Progenitor cell of endocrine pancreas (in vitro differentiated cells): ENCODE measurements at places on chromosomes 5 and 9.

GRCh38 chr5:128074171-128074570 is 9.4 kb upstream of the SLC12A2 start:
- no peak overlapping the region for H3K4me3 ChIP-seq
- H3K36me3 ChIP-seq = no peaks in the 10 kb centered on the region
- DNase-seq = no peak
- H3K4me1 ChIP-seq = peaks cover 2% of the 10 kb centered on the region
- H3K27ac ChIP-seq = no peak overlapping the region

DNA sequence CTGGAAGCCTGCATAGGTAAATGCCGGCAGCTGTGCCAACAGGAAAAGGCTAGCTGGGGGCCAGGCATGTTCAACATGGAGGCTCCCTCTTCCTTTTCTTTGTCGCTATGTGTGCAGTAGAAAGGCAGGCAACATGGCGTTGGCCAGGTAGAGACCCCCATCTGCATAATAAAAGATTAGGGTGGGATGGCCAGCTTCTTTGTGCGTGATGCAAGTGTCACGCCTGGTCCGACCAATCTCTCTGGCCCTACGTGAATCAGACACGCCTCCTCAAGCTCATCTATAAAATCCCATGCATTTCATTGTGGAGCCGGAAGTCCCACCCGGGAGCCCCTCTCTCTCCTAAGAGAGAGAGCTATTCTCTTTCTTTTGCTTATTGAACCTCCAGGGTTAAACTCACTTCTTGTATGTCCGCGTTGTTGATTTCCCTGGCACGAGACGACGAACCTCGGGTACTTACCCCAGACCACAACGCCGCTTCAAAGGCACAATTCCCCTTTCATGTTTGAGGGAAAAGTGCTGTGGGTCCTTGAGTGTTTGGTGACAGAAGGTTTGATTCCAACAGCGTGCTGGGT is 25.0 kb upstream of the C5orf47 start:
- H3K27ac ChIP-seq = peak overlapping the region; percentile 74
- H3K4me3 ChIP-seq = peak overlapping the region; percentile 56

GRCh38 chr5:154176181-154176580 is 14.4 kb upstream of the GALNT10 start:
- H3K27me3 ChIP-seq = peaks cover 25% of the 10 kb centered on the region
- H3K27ac ChIP-seq = no peak overlapping the region

- H3K27ac ChIP-seq = no peak overlapping the region
- H3K36me3 ChIP-seq = no peaks in the 10 kb centered on the region
- no peaks in the 10 kb centered on the region for H3K27me3 ChIP-seq
- no peak for DNase-seq
- H3K4me1 ChIP-seq = peaks cover 4% of the 10 kb centered on the region
Measured at GRCh38 chr9:135448663-135449100, 30.9 kb upstream of the PPP1R26 start.

- H3K27ac ChIP-seq = no peak overlapping the region
- peaks cover 4% of the 10 kb centered on the region for H3K27me3 ChIP-seq
- H3K36me3 ChIP-seq = no peaks in the 10 kb centered on the region
- no peak overlapping the region for H3K4me3 ChIP-seq
- DNase-seq = no peak
- peaks cover 2% of the 10 kb centered on the region for H3K4me1 ChIP-seq
Measured at GRCh38 chr5:179229331-179229831, 115.9 kb downstream of the ADAMTS2 start.

DNA sequence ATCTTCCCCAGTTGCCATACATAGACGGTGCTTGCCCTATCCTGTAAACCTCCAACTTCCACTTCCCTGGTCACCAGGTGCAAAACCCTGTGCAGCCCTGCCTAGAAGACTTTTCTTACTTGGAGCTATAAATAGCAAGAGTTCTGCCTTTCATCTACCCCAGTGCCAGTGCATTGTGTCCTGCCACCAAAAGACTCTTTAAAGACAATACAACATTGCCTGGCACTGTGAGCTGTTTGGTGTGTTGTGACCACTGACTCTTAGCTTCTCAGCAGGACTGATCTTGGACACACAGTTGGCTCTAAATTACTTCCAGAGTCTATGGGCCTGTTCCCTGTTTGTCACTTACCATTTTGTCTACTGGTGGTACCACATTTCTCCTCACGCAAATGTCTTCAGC is 608.1 kb downstream of the CDH9 start:
- no peak for DNase-seq
- H3K27me3 ChIP-seq = no peaks in the 10 kb centered on the region
- no peaks in the 10 kb centered on the region for H3K36me3 ChIP-seq
- no peak overlapping the region for H3K4me3 ChIP-seq
- no peak overlapping the region for H3K27ac ChIP-seq

DNA sequence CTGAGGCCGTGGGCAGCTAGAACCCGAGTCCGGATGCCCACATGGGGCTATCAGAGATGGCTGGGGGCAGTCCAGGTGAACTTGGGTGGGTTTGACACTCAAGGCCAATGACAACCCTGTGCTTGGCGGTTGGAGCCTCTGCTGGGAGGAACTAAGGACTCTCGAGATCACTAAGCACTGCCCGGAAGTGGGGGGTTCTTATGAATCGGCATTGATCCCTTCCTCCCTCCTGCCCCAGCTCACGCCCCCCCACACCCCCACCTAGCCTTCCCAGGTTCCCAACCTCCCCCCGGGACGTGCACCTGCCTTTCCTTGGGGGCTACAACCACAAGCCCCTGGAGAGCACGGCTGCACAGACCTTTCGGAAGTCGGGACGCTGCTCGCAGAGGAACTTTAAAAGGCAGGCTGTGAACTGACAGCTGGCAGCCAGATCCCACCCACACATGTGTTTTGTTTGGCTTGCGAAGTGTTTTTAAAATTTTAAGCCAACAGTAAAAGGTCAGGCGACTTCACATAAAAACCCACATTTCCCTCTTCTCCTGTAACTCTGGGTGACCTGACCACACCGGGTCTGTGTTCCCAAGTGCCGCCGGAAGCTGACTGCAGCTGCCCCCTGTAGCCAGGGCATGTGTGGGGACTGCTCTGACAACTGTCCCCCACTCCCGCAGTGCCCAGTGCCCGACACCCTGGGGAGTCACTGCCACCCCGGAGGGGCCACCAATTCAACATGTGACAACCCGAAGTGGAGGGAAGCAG is 5.1 kb upstream of the RALGDS start:
- H3K27me3 ChIP-seq = no peaks in the 10 kb centered on the region
- no peak for DNase-seq
- H3K4me3 ChIP-seq = no peak overlapping the region
- H3K36me3 ChIP-seq = peaks cover 1% of the 10 kb centered on the region
- peaks cover 12% of the 10 kb centered on the region for H3K4me1 ChIP-seq
- peak overlapping the region; percentile 11 for H3K27ac ChIP-seq
